ENCODE measurements at places on chromosomes 5 and 9.

DNA sequence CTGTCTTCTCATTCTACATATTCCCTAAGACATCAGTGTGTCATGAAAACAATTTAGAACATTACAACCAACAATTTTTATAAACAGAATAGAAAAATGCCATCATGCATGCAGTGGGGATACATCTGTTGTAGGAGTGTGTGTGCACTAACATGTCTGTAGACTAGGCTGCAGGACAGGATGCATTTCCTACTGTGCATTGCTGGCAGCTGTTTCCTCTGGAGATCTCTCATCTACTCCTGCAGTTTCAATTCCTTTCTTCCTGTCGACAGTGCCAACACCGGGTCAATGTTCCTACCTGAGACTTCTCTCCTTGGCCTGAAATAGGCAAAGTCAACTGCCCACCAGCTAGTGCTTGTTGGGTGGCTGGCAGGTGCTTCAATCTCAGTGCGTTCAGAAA lies 69.8 kb downstream of the ANKH start:
- no peak for DNase-seq

- no peak for DNase-seq
These were observed 363 bp upstream of the SLC25A48 start for GRCh38 chr5:135833961-135834638.

DNA sequence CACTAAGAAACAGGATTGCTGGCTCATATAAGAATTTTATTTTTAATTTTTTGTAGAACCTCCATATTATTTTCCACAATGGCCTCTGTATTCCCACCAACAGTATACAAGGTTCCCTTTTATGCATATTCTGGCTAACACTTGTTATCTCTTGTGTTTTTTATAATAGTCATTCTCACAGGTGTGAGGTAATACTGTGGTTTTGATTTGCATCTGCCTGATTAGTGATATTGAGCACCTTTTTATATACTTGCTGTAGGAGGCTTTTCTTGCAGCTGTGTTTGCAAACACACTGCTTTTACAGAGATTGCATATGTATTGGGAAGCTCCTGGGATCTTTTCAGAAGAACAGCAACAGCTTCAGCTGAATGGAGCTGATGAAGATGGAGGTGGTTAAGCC lies 164.8 kb downstream of the DEPDC1B start:
- DNase-seq, result no peak

DNA sequence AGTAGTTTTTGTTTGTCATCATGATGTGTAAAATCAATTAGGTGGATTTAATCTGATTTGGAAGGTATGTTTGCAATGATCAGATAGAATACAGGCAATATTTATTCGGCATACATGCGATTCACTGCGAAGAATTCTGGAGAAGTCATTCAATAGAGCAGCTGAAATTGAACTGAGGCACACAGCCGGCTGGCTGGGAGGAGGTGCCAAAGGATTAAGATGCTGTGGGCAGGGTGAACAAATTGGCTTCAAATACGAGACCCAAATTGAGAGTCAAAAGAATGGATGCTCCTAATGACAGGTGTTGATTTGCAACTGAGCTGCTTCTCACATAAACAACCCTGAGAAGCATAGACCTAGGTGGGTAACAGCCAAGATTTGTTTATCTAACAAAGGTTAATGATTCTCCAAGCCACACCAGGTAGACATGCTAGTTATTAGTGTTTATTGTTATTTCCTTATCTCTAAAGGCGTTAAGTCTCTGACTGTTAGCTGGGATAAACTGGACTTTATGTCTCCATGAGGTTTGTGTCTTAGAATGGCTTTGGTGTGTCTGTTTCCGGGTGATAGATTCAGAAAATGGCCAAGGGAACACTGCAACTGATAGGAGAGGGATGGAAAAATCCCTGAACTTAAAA lies 55.3 kb upstream of the CLINT1 start:
- no peak for DNase-seq

DNA sequence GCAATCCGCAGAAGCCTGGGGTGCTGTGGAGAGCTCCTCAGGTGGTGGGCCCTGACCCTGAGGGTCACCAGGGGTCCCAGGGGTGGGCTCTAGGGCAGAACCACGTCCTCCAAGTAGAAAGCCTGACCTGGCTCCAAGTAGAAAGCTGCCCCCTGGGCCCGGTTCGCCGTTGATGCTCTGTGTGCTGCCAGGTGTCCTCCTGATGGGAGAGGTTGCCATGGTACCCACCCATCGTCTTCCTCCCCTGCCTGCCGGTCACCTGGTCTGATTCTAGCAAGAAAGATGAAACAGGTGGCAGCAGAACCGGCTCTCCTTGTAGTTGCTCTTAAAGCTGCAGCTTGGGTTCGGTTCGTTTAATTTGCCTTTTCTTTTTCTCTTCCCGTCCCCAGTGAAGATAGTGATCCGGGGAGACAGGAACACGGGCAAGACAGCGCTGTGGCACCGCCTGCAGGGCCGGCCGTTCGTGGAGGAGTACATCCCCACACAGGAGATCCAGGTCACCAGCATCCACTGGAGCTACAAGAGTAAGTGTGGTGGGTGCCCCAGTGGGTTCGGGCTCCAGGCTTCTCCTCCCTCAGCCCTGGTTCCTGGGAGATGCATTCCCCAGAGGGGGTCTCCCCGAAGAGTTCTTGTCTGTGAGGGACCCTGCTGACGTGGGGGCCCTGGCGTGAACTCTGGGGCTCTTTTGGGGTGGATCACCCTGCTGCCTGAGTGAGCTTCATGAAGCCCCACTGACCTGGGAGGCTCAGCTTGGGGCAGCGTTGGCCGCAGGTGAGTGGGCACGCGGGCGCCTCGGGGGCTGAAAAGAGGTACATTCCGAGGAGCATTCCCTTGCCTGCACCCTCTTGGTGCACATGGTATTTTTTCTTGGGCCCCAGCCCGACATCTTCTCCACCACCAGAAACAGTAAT lies 15.6 kb downstream of the RABL6 start:
- no peak for DNase-seq
